Pons (tissue), 1 donor: ENCODE measurements at places on chromosomes 16 and 17.
A peak's percentile ranks its signal among the peaks of the same experiment; 100 is the strongest.

DNA sequence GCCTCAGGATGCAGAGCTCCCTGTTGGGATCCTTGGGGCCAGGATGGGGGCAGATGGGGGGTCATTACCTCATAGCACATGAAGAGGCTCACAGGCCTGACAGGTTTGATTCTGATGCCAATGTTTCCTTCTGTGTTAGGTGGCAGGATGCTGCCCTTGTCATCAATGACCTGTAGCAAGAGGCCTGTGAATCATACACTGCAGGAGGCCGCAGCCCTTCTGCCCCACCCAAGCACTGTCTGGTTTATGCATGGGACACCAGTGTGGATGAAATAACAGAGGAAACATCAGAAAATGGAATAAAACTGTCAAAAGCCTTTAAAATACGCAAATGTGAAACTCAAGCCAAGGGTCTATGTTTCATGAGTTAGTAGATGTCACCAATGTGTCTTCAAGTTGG is 60.5 kb upstream of the ACSM2B start:
- no peak for DNase-seq

DNA sequence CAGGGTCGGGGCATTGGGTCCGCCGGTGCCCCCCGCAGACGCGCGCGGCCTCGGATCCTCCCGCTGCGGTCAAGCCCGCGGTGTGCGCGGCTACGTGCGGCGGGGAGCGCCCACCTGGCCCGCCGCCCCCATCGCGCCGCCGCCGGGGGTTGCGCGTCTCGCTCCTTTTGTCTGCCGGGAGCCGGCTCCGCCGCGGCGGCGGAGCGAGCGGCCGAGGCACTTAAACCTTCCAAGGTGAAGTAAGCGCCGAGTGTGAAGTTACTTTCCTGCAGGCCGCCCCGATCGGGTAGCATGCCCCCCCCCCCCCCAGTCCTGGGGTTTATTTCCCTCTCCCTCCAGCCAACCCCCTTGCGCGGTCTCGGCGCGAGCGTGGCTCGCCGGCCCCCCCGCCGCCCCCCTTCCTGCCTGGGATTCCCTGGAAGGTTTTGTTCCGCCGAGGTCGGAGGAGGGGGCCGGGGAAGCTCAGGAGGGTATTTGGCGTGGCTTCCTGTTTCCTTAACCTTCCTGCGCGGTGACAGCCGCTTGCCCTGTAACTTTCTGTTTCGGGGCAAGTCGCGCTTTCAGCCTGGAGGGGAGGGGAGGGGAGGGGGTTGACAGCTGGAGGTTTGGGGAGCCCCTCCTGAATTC is 56.6 kb upstream of the GSE1 start:
- DNase-seq, result no peak

DNA sequence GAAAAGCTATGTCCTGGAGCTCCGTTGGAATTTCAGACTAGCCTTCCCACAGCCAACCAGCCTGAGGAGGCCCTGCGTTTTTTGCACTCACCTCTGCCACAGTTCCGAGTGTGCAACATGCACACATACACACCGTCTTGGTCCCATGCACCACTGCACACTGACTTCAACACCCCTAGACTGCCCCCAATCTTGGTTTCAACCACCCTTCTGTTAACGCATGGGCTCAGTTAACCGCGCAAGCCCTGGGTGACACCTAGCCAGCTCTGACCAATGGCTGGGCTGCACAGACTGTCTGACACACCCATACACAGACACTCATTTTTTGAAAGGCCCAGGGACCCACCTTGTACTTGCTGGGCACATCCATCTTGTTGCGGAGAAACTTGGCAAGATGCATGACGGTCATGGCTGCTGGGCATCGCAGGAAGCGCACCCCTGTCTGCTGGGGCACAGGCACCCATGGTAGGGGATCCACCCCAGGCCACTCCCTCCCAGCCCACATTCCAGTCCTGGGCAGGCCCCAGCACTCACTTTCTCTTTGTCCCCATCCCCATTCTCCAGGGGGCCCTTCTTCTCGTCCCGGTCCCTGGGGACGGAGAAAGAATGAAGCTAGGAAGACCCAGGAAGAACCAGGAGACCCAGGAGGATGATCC is 8.0 kb downstream of the CISD3 start:
- no peak for DNase-seq

DNA sequence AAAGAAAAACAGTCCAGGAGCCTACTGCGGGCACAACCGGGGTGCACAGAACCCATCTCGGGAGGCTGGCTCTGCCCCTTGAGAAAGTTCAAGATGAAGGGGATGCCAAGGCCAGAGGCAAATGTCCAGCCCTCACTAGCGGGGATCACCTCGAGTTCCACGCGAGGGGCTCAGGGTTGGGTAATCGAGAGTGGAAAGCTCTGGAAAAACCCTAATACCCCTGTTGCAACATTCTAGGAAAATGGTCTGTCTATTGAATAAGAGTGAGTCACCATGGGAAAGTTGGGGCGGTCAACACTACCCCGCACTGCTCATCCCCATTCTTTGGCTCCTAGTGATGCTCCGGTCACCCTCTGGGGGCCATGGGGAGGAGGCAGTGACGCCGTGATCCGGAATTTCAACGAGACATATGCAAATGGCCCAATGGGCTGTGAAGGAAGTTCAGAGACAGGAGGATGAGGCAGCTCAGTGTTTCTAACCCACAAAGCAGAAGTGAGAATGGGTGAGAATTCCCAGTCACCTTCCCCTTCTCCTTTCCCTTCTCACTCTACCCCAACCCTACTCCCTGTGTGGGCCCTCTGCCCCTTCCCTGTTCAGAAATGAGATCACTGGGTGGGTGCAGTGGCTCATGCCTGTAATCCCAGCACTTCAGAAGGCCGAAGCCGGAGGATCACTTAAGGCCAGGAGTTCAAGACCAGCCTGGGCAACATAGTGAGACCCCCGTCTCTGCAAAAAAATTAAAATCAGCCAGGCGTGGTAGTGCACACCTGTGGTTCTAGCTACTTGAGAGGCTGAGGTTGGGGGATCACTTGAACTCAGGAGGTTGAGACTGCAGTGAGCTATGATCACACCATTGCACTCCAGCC is 22.4 kb downstream of the SOCS3 start:
- peak; percentile 66 for DNase-seq

DNA sequence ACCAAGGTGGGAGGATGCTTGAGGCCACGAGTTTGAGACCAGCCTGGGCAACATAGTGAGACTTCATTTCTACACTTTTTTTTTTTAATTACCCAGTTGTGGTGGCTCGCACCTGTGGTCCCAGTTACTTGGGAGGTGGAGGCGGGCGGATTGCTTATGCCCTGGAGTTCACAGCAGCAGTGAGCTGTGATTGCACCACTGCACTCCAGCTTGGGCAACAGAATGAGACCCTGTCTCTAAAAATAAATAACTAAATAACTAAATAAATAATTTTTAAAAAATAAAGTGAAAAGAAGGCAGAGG is 9.3 kb downstream of the DNAI2 start:
- no peak for DNase-seq

- DNase-seq, result no peak
These were observed 137.8 kb downstream of the UTP18 start for GRCh38 chr17:51398128-51398525.

DNA sequence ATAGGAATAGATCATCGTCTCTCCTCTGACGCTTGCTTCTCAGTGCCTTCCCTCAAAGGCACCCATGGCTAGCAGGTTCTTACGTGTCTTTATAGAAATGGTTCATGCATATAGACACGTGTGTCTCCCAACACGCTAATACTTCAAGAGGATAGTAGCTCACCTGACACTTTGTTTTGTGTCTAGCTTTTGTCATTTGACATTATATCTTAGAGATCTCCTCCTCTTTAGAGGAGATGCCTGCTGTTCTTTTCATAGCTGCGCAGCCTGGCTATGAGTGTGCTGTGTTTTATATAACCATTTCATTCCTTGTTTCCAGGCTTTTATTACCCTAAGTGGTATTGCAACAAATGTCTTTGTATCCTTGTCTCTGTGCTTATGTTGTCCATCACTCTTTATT is 411.7 kb downstream of the CPPED1 start:
- DNase-seq, result no peak
